ENCODE measurements at places on chromosomes 16 and 17.

- no peak for DNase-seq
Observed at GRCh38 chr16:11587643-11588247, 1.0 kb upstream of the LITAF start.

DNA sequence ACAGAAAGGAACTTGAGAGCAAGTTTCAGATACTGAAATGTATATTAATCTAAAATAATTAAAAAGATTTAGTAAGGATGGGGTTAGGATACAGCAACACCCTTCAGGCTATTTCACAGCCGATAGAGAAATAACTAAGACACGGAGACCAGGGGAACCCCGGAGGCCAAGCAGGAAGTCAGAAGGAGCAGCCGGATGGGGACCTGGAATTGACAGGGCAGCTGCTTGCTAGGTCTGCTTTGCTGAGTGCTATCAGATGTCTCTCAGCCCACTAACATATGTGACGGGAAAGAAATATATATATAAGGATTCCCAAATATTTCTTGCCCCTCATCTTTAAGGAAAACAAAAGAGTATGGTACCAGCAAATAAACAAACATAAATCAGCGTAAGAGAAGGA is 154.1 kb upstream of the CDH5 start:
- DNase-seq = no peak

GRCh38 chr16:11306997-11307638 is 26.0 kb upstream of the PRM1 start:
- no peak for DNase-seq

DNA sequence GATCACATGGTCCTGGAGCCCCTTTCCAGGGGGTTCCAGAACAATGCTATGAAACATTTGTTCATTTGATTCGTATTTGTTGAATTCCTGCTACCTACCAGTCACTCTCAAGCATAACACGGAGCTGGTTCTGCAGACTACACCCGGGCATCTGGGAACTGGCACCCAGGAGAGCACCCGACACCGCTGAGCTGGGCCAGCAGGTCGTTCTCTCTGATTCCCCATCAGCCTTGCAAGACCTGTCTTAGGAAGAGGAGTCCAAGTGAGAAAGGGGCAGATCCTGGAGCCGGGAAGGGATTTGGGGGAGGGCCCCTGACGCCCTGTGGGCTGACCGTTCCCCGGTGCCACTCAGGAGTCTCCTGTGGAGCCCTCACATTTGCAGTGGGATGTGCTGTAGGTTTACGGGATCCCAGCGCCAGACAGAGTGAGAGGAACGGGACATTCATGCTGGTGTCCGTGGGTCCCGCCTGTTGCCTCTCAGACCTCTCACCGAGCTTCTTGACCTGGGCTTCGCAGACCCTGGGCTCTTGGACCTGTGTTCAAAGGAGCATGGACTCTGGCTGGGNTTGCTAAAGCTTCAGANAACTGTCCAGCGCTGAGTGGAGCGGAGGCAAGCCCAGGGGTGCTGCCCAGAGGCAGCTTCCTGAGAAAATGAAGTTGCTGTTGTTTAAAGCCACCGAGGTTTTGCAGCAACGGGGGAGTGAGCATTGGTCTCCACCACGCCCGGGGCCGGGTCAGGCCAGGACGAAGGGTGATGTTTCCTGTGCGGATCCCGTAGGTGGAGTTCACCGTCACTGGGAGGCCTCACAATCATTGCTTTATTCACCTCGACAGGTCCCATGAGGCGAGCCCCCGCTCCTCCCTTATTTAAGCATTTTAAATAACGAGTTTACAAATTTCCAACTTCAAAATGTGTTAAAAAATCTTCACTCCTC is 49.2 kb downstream of the METRNL start:
- no peak for DNase-seq

DNA sequence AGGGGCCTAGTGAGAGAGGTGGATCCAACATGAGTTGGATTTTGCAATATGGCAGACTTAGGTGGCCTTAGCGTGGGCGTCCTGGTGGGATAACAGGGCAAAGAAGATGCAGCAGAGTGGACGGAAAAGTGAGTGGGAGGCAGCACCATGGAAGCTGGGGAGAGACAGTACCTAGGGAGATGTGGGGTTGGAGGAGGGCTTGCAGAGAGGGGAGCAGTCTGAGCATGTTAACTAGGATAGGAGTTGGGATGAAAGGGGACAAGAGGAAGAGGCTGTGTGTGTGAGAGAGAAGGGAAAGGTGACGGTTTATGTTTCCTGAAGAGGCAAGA is 120.1 kb downstream of the NTN1 start:
- no peak for DNase-seq

GRCh38 chr16:81261049-81261648 is 22.7 kb downstream of the BCO1 start:
- no peak for DNase-seq

GRCh38 chr17:32518646-32519227 is 31.9 kb downstream of the CDK5R1 start:
- no peak for DNase-seq

DNA sequence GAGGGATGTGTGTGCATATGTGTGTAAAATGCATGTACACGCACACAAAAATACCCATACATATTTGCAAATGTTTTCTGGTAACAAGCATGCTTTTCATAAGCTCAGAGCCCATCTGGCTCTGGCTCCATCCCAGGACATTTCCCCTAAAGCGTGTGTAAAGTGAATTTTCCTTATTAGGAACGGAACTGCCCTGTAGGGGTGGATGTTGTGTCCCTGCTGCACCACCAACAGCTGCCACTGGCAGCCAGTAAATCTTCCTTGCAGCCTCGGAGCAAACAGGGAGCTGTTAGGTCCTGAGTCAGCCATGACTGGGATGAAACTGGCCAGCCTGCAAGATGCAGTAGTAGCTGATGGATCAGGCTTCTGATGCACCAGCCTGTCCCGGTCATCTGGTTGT is 393.5 kb downstream of the UTP18 start:
- no peak for DNase-seq

DNA sequence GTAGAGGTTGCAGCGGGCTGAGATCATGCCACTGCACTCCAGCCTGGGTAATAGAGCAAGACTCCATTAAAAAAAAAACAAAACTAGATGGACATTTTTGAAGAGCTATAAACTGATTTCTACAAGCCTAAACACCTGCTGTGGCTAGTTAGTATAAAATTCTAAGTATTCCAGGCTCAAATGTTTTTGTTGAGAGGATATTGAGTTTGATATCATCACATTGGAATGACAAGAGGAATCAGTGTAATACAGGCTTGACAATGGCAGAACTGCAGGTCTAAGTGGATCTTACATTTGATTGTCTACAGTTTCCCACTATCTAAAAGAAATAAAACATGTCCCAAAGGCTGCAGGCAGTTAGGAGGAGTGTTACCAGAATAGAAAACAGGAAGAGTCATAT is 23.9 kb upstream of the DLX3 start:
- no peak for DNase-seq

GRCh38 chr17:61877837-61878236 is 14.5 kb upstream of the BRIP1 start:
- DNase-seq = no peak

- no peak for DNase-seq
Observed at GRCh38 chr17:59456428-59456827, 109.0 kb upstream of the DHX40 start.

- DNase-seq = no peak
Observed at GRCh38 chr17:49928837-49929475, 40.0 kb upstream of the DLX4 start.

DNA sequence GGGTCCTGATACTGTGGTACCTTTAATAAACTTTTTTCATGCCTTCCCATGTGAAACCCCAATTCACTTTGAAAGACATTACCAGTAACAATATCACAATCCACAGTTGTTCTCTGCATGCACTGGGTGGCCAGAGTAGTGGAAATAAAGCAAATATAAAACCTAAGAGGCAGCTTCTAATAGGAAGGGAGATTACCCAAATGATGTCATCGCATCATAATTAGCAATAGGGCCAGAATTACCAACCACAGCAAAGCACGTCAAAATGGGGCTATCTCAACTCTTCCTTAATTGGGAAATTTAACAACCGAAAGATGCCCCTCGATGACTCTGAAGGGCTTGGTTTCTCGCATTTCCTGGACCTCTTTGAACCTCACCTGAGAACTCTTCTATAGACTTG is 224.8 kb downstream of the GRIN2A start:
- DNase-seq = no peak

DNA sequence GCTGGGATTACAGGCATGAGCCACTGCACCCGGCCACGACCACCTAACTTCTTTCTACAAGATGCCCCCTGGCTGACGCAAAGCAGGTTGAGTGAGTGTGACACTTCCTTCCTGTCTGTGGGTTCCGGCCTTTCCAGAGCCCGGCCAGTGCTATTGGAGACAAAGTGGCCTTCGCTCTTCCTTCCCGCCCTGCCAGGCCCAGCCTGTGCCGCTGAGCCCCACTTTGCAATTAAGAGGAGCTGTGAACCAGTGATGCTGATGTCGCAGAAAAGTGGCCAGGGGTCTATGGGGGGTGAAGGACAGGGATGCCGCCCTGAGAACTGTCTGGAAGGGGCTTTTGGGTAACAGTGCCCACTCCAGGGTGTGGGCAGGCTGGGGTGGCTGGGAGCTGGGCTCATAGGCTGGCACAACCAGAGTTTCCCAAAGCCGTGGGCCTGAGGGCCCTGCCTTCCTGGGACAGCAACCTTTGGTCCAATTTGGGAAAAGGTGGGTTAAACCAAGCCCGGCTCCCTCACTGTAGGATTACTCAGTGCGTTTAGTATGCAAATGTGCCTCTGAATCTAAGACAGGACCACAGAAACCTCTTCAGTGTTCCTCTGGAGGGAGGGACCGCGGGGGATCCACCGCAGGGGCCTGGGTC is 174.9 kb downstream of the SEC14L1 start:
- no peak for DNase-seq

DNA sequence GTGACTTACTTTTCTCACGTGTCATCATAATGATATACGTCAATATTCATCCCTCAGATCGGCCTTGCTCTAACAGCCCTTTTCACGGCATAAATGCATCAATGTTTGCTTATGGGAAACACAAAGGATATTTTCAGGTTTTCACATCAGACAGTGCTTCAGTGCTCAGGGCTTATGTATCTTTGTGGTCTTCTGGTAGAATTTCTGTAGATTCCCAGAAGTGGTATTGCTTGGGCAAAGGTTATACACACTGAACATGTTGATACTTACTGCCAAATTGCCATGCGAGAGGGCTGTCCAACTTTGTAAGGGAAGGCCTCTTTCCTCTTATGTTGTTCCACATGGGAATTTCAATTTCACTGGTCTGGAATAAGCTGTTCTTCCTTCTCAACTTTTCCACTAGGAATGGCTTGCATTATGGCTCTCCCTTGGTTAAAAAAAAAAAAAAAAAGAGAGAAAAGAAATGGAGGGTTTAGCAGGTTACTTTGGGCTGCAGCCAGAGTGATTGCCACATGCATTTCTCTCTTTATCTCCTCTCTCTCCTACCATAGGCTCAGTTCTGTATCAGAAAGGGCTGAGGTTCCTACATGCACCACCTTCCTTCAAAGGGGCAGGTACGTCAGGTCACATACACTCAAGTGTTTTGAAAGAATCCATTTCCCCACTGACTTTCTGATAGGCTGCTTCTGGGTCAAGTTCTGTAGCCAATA is 19.3 kb downstream of the DHODH start:
- no peak for DNase-seq

- no peak for DNase-seq
Observed at GRCh38 chr16:12060751-12061150, 84.2 kb downstream of the SNX29 start.

- no peak for DNase-seq
Observed at GRCh38 chr16:28602529-28602928, 5.7 kb upstream of the SULT1A2 start.

GRCh38 chr17:4944163-4944553 is 4.1 kb downstream of the RNF167 start:
- DNase-seq = no peak

DNA sequence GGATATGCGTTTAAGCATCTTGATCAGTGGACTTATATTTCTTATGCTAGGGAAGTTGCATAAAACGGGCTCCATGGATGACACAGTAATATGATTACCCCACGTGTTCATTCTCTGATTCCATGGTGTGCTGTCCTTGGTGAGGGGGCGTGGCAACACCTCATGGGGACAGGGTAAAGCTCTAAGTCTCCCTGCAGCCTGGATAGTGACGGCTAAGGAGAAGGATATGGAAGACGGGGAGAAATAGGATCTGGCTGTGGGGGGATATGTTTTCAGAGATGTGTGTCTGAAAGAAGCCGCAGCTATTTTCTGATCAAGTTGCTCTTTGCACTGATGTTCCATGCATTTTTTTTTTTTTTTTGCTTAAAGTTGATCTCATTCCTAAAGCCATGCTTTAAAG is 84.3 kb downstream of the MARCHF10 start:
- no peak for DNase-seq

GRCh38 chr16:4874666-4875065 is 27.4 kb downstream of the UBN1 start:
- no peak for DNase-seq

GRCh38 chr17:67194134-67194533 is 50.9 kb downstream of the HELZ start:
- no peak for DNase-seq

- no peak for DNase-seq
Observed at GRCh38 chr16:85172455-85173145, 60.3 kb upstream of the CIBAR2 start.

DNA sequence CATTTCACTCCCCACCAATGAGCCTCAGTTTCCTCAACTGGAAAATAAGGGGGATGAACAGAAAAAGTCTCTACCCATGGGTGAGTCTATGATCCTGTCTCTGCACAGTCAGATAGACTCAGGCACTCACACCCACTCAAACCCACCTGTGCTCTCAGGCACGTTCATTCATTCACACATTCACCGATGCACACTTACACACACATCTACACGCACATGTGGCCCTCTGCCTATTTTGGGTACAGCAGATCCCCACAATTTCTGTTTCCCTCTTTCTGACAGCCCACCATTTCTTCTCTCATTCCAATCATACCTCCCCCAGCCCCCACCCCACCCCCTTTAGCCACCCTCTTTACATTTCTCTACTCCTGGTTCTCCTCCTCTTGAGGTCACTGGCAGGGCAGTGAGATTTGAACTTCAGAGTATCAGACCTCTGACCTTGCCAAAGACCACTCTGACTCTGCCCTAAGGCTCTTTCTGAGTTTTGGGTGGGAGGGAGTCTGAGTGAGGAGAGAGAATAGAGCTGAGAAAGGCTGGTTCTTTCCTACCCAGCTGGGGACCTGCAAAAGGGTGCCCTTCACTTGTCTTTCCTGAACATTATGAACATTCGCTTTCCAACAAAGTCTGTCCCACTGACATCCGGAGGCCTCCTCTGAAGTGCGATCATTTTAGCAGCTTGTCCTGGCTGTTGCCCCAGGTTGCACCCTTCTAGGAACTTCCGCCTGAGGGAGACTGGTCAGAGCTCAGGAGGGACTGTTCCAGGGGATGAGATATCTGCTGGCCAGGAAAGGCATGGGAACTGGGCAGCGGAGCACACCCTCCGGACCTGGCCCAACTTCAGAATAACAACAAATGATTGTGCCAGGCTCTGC is 10.1 kb upstream of the COL1A1 start:
- no peak for DNase-seq

All from stimulated activated CD4-positive, alpha-beta T cell treated with anti-CD3 and anti-CD28 coated beads, TNF-alpha, amount 100 ng/mL, for 48 hours (primary cell).